AG09319 (cell line): ENCODE measurements at places on chromosomes 4 and X.

DNA sequence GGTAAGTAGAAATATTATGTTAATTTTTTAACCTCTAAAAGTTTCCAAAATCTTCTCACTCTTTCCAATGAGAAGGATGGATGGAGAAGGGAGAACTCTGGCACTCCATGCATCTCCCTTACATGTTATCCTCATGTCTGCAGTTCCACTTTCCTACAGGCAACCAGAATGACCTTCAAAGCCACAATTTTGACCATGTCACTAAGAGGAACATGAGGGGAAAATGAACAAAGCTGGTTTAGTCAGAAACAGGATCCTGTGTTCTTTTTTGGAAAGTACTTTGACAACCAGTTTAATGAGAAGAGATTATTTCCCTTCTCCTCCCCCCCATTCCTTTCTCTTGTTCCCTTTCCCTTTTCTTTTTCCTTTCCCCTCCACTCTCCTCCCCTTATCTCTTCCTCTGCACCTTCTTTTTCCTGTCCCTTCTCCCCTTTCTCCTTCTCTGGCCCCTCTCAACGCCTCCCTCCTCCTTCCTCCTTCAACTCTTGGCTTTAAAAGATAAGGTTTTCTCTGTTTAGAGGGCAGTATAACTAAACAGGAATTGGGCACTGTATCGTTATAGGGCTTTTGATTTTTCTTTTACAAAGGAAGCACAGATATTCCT, 42.5 kb downstream of the DTHD1 start:
- no peak for DNase-seq

- DNase-seq: no peak
These were observed 17.7 kb downstream of the SEL1L3 start for GRCh38 chr4:25844961-25845712.

- DNase-seq: no peak
These were observed 260.3 kb downstream of the IL15 start for GRCh38 chr4:141896687-141897086.

- DNase-seq: no peak
These were observed 443.9 kb downstream of the INPP4B start for GRCh38 chr4:142402156-142402555.

- DNase-seq: no peak
These were observed 92.8 kb downstream of the CBR4 start for GRCh38 chr4:168917138-168917779.

DNA sequence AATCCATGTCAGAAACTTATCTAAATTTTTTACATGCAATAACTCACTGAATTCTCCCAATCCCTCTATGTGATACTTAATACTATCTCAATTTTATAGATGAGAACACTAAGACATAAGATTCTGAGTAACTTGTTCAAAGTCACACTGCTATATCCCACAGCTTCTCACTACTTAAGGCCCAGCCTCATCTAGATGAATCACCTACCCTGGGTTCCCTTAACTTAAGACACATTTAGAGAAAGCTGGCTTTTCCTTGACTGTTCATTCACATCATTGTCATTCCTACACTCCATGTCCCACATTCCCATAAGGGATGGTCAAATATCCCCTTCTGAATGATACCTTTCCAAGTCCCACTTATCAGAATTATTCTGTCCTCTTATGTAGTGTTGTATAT, 21.0 kb downstream of the TNIP3 start:
- DNase-seq: no peak

- no peak for DNase-seq
These were observed 8.3 kb upstream of the BCOR start for GRCh38 chrX:40105835-40106675.

DNA sequence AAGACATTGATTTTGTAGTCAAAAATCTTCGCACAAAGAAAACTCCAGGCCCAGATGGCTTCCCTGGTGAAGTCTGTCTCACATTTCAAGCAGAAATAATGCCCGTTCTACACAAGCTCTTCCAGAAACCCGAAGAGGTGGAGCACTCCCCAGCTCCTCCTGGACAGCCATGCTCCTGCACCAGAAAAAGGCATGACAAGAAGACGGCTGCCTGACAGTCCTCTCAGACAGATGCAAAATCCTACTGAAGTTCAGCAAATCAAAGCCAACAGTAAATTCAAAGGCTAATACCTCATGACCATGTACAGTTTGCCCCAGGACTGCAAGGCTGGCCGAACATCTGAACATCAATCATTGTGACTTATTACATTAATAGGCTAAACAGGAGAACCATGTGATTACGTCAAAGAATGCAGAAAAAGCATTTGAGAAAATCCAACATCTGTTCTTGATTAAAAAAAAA, 30.8 kb upstream of the MXD4 start:
- no peak for DNase-seq

DNA sequence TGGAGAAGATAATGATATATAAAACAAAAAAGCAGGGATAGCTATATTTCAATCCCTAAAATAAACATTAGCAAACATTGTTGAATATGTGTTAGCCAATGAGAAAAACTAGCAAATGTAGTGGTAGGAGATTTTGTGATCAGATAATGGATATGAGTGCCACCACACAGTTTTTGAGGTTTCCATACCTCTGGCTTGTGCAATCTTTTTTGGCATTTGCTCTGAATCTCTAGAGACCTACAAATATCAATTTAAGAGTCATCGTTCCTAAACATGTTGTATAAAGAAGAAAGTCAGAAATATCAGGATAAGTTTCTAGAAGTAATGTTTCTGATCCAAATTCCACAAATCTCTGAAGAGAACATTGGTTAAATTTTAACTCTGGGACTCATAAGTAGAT, 308.7 kb downstream of the PDGFC start:
- DNase-seq: no peak

GRCh38 chr4:141229408-141230101, 8.9 kb downstream of the ZNF330 start:
- no peak for DNase-seq

- DNase-seq: no peak
These were observed 1222.7 kb upstream of the TENM3 start for GRCh38 chr4:181020456-181020855.

GRCh38 chr4:109113521-109113920, 188.9 kb downstream of the COL25A1 start:
- DNase-seq: no peak

DNA sequence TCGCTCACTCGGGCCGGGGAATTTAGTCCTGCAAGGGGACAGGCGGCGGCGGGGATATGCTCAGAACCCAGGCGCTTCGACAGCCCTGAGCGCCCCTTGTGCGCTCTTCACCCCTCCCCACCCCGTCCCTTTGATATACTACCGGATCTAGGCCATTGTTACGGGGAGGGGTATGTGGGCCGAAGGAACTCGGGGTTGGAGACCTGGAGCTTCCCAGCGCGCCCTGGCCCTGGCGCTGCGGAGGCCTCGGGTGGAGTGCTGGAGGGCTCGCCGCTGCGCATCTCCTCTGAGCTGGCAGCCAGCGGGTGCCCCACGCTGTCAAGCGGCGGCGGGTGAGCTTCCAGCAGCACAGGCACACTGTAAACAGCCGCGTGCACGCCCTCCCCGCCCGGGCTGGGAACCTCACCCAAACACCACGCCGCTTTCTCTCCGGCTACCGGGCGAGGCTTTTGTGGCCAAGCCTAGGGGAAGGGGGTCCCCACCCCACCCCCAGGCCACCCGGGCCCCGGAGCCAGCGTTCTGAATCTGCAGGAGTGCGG, 54.5 kb upstream of the BCOR start:
- no peak for DNase-seq

DNA sequence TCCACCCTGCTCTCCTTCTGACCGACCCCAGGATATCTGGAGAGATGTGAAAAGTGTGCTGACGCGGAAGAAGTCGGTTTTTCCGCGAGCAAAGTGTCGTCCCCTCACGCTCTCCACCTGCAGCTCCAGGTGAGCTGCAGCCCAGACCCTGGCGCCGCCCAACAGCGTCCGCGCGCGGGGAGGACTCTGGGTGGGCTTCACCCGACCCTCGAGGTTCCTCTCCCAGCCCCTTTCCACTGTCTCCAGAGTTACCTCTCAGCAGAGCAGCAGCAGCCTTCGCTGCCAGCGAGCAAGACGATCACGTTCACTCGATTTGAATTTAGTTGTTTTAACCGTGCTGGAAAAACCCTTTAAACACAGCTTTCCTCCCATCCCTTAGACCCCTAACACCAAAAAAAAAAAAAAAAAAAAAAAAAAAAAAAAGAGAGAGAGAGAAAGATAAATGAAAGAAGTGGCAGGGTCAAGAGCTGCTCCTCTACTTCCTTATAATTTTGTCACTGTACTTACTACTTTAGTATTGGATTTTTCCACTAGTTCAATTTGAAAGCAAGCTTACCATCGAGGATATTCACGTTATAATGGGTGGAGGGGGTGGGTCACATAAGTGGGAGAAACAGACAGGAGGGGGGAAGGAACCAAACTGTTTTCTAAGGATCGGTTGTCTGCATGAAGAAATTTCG, 758 bp upstream of the NR3C2 start:
- DNase-seq: no peak

DNA sequence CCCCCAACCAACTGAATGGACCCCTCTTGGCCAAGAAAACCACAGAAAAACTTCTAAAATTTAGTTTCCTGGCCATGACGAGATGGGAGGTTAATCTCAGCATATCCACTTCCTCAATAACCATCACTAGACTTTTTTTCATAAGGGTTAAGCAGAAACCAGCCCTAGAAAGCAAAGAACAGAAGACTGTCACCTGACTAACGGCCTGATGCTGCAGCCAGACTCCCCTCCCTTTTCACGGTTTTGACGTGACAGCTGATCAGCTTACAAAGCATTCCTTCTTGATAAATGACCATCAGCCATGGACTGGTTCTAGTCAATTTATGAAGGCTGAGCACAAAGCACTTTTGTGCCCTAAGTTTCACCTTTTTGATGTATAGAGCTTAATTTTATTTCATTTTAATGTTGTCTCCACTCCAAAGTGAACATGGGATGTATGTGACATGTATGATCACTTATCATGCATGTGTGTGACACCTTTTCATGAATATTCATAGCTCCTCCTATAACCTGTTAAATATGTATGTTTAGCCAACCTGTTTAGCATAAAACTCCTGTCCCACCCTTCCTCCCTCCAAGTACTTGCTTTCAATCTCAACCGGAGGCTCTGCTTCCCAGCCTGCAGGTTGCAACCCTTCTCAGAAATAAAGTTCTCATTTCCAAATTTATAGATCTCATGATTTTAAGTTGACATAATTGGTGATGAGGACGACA, 56.3 kb downstream of the SERTM2 start:
- no peak for DNase-seq

GRCh38 chrX:43853225-43853828, 28.9 kb downstream of the MAOB start:
- no peak for DNase-seq

GRCh38 chr4:25865586-25865985, 2.8 kb upstream of the SEL1L3 start:
- no peak for DNase-seq

DNA sequence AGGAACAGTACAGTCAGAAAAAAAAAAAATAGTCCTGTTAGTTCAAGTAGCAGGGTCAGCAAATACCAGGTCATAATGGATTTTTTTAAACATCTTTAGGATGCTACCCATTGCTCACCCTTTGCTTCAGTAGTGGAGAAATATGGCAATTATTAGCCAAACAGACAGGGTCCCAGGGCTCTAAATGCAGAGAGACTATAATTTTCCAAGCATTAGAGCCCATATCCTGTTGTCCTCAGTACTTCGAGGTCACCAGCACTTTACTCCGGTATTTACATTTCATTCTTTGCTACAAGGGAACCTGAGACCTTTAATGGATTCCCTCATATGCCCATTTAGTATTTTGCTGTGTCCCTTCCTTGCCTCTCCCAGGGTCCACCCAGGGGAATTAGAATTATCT, 1562.9 kb upstream of the TENM3 start:
- DNase-seq: no peak

DNA sequence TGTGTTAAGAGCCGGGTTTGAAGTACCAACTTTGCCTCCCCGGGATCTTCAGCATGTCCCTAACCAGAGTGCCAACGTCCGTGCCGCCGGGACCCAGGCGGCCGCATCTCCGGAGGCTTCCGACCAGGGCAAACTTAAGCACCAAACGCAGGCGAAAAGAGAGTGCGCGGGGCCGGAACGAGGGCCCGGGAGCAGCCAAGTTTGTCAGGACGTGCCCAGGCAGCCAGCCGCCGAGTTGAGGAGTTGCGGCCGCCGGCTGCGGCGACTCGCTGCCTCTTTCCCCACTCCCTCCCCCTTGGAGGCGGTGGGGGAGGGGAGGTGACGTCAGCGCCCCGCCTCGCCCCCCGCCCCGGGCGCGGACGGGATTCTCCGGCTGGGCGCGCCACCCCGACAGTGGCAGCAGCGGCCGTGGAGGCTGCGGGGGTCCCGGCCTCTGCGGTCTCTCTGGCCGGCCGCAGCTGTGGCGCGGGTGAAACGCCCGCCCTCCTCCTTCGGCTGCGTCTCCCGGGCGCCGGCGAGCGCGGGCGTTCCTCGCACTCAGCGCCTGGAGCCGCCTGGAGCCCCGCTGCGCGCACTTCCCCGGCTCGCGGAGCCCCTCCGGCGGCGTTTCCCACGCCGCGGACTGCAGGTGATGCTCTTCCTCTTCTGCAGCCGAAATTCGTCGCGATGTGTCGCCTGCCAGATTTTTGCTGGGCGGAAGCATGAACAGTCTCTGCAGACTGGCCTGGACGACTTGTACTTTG, 2.9 kb upstream of the FAT1 start:
- DNase-seq: peak; percentile 50

- no peak for DNase-seq
These were observed 51.3 kb downstream of the SPOCK3 start for GRCh38 chr4:167183036-167183435.

DNA sequence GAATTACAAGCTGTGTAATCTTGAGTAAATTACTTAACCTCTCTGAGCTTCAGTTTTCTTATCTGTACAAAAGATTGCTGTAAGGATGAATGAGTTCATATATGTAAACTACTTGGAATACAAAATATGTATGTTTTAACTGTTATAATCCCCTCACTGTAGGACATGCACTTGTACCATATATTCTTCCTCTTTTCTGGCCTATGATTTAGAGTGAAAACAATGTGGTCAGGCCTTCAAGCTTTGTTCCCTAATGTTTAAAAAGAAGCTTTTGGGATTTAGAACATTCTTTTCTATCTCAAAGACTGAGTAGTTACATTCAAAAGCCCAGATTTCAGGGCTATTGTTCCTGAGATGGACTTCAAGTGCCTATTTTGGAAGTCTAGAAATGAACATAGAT, 26.7 kb upstream of the GPRIN3 start:
- no peak for DNase-seq

DNA sequence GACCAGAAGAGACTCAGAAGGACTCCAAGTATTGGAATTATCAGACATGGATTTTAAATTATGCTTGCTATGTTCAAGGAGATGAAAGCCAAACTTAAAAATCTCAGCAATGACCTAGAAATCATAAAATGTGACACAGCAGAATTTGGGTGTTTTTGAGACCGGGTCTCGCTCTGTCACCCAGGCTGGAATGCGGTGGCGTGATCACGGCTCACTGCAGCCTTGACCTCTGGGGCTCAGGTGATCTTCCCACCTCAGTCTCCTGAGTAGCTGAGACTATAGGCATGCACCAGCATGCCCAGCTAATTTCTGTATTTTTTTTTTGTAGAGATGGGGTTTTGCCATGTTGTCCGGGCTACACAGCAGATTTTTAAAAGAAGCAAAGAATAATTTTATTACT, 12.7 kb downstream of the TAB3 start:
- DNase-seq: no peak

- no peak for DNase-seq
These were observed 97.7 kb upstream of the PTPN13 start for GRCh38 chr4:86496094-86497080.

GRCh38 chrX:72037601-72038000, 94.1 kb downstream of the RTL5 start:
- no peak for DNase-seq
